ENCODE measurements at places on chromosomes 4 and X.

- no peak for DNase-seq
Observed at GRCh38 chr4:149706942-149707341, 108.7 kb downstream of the IQCM start.

DNA sequence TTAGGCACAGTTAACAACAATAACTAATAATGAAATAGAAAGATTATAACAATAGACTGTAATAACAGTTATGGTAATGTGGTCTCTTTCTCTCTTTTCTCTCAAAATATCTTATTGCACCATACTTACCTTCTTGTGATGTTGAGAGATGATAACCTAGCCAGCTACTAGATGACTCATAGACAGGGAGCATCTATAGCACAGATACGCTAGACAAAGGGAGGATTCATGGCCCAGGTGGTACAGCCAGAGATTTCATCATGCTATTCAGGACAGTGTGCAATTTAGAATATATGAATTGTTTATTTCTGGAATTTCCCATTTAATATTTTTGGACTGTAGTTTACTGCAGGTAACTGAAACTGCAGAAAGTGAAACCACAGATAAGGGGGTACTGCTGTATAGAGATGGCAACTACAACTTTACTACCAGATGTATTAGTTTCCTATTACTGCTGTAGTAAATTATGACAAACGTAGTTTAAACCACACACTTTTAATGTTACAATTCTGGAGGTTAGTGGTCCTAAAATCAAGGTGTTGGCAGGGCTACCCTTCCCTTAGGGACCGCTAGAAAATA is 41.8 kb upstream of the MAGED1 start:
- DNase-seq: no peak

GRCh38 chr4:3280466-3280865 is 12.4 kb upstream of the RGS12 start:
- DNase-seq: no peak

GRCh38 chr4:164948975-164949374 is 28.5 kb downstream of the TRIM61 start:
- DNase-seq: no peak

DNA sequence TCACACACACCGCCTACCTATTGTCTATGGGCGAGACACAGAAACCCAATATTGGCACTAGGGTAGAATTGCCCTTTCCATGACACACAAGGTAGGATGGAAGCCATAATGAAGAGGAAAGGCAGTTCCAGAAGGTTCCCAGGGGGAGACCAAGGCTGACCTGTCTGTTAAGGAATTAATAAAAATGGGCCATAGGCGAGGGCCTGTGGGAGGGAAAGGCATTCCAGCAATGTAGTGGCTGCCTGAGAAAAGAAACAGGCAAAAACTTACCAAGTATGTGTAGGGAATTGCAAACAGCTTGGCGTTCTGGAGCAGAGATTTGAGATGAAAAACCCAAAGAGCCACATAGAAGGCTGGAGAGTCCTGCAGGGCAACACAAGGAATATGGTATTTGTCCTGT is 19.1 kb downstream of the MAGED2 start:
- no peak for DNase-seq

DNA sequence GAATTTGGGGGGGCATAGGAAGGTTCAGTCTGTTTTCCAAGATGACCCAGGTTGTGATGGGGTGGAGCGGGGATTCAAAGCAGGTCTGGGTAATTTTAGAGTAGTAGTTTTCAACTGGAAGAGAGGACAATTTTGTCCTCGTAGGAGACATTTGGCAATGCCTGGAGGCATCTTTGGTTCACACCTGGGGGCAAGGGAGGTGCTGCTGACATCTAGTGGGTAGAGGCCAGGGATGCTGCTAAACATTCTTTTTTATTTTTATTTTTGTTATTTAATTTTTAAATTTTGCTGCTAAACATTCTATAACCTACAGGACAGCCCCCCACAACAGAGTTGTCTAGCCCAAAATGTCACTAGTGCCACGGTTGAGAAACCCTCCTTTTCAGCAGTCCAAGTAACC is 1.9 kb downstream of the RAB9A start:
- DNase-seq: peak; percentile 28

DNA sequence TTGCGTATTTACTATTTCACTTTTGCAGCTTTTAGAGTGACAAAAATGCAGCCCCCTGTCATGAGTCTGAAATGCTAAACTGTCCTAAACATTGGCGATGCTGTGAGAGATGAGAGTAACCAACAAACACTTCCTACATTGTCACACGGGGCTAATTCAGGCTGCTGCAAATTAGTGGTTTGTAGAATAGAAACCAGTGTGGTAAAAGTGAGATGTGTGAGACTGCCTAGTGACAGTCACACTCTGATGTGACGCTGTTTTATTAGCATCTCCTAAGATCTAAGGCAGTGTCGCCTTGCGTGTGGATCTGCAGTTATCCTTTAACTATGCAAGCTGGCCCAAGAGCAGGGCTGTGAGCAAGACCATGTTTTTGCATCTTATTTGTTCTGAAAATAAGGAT is 800.2 kb upstream of the TENM3 start:
- no peak for DNase-seq

DNA sequence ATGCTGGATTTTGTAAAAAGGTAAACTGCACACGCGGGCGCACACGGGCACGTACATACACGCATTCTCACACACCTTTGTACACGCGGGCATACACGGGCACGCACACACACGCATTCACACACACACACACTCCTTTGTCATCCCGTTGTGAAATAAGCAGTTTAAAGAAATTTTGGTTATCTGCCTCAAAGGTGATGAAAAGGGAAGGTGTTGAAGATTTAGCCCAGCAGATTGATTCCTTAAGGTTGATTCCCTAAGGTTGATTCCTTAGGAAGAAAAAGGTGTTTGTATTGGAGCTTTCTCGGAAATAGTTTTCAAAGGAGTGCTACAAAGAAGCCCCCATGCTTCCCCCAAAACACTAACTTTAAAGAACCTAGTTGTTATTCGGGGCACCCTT is 693 bp downstream of the ATP10D start:
- DNase-seq: no peak

GRCh38 chrX:24963823-24964222 is 51.9 kb downstream of the ARX start:
- no peak for DNase-seq

GRCh38 chr4:170872794-170873193 is 783.0 kb upstream of the AADAT start:
- no peak for DNase-seq

GRCh38 chr4:15601862-15602261 is 53.3 kb downstream of the FBXL5 start:
- no peak for DNase-seq

- no peak for DNase-seq
Observed at GRCh38 chr4:185761352-185762235, 50.4 kb downstream of the SORBS2 start.

DNA sequence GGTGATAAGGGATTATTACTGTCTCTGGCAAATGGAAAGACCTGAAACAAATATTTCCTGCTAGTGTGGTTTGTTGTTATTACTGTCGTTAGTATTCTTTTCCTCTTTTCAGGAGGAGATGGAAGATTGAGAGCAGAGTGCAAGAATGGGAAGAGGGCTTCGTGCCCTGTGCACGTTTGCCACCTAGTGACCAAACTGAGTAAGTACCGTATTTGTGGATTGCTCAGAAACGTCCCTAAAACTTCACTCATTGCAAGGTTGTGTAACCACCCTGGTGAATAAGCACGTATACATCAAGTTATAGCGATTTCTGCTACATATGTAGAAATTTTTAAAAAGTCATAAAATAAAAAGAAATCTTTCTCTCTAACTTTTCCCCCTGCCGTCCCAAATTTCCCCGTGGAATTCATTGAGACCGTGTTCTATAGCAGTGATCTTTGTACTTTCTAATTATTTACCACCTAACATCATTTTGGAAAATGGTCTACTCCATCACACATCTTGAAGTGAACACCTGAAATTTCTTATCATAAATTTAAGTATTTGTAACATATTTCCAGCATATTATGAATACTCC is 24.3 kb downstream of the LINC00632 start:
- peak; percentile 24 for DNase-seq
